ENCODE measurements at places on chromosomes 11 and 22.

DNA sequence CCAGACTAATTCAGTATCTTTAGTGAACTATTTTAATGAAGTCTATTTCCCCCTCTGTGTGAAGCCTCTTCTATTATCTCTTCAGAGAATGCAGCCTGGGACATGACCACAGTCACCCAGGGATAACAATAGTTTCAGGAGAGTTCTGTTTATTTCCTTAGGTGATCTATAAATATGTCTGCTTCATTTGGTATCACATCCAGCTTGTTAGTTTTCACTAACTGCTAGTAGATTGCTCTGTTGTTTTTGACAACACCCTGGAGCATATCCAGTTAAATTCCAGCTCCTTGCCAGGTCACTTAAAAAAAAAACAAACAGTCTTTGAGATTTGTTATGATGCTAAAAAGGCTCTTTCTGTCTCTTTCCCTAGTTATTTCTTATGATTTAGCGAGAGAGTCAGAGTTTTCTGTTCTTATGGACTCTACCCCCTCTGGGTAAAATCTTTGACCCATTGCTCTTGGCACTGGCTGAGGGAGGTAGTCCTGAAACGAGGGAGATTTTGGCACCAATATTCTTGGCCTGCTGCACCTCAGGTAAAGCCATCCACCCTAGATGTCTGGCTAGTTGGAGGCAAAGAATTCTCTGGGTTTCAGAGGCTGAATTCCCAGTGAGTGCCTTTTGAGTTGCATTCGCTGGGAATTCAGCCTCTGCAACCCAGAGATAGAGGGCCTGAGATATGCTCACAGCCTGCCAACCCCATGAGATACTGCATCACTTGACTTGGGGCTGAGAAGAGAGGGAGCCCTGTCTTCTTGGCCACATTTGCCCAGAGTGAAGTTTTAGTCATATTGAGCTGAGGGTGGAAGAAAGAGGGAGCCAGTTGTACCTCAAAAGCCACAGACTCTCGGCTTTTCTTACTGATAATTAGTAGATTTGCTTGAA, 159.1 kb downstream of the PGR start:
- DNase-seq = no peak

DNA sequence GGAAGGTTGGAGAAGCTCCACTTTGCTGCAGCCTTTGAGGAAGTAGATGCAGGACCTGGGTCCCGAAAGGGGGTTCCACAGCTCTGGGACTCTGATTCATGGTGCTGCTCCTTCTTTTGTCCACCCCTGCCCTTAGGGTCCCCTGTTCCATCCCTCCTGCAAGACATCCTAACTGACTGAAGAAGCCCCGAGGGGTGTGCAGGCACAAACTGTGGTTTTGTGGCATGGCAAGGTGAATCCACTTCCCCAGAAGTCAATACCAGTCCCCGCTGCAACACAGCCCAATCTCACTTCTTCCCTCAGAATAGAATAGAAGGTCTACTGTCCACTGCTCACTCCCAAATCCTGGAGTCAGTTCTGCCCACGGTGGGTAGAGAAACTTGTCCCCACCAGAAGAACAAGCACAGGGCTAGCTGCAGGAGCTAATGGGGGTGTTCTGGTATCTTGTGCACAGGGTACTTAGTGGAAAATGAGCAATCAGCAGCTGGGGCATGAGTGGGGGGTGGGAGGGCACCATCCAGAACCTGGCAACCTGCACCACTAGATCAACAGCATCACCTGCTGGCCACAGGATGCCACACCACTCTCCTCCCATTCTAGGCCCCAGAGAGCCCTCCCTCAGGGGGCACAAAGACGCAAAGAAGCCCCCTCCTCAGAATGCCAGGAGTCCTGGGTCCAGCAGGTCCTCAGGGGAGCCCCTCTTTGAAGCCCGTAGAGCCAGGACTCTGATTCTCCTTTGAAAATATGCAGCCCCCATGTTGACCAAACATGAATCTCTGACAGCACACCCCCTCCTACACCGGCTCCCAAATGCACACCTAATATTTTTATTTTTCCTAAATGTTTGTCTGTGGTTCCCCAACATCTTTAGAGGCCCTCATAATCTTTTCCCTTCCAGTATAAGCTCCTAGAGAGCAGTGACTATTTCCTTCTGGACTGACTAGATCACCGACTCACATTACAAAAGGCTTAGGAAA, 14.1 kb downstream of the SPATA19 start:
- no peak for DNase-seq

- no peak for DNase-seq
Measured at GRCh38 chr22:37065180-37065579, 13.6 kb downstream of the KCTD17 start.

DNA sequence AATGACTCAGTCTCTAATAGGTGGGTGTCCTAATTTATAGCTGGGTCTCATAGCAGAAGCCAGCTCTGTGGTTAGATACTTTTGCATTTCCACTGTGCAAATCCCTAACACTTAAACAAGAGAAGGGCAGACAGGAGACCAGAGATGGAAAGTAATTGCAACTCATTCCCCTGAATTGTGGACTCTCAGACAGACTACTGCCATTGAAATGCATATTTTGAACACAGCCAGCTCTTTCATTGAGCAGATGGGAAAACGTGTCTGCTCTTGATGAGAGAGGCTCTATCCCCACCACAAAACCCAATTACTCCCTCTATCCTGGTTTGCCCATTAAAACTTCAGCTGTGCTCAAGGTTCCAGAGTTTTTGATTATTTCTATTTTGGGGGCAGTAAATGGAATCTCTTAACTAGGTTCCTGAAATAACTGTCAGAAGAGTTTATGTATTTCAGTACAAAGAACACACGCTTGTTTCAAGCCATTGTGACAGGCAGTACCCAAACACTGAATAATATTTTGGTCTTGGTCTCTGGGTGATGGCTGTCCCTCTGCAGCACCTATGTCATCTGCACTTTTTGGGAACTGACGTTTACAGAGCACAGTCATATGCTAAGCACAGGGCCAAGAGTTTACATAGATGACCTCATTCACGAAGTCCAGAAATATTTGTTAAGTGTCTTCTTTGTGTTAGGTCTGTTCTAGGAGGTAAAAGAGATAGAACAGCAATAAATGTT, 41.7 kb downstream of the FAM227A start:
- DNase-seq = no peak

DNA sequence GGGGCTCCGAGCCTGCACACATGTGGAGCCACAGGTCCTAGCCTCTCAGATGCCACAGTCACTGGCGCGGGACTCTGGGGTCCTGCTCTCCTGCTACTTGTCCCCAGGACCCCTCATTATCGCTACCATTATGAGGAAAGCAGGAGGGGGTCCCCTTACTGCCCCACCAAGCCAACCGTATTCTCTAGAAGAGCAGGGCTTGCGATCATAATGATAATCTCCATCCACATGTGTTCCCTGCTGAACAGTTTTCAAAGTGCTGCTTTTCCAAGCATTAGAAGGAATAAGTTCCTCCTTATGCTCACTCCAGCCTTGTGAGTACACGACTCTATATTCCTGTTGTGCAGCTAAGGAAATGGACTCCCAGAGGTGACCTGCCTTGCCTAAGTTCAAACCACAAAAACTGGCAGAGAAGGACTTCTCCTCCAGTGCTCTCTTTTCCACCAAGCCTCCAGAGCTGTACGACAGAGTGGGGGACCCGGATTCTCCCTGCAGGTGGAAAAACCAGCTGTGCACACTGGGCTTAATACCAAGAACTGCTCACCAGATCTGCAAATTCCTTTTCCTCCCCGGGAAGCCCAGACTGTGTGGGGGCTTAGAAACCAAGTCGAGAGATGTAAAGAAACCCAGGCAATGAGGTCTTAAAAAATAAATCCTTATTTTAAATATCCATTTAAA, 92.8 kb upstream of the DRD2 start:
- no peak for DNase-seq

- no peak for DNase-seq
Measured at GRCh38 chr11:79453617-79454016, 12.8 kb upstream of the TENM4 start.

GRCh38 chr11:71112990-71113389, 139.4 kb downstream of the SHANK2 start:
- no peak for DNase-seq

DNA sequence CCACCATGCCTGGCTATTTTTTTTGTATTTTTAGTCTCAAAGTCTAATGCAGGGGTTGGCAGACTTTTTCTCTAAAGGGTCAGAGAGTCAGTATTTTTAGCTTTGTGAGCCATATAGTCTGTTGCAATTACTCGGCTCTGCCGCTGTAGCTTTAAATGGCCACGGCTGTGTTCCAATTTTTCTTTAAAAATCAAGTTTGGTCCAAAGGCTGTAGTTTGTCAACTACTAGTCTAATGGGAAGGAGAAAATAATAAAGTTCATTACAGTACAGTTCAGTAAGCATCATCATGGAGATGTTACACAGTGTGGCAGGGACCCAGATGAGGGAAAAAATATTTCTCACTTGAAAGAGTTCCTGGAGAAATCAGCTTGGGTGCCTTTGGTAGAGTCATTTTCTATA, 107.6 kb downstream of the CSNK2A3 start:
- no peak for DNase-seq

DNA sequence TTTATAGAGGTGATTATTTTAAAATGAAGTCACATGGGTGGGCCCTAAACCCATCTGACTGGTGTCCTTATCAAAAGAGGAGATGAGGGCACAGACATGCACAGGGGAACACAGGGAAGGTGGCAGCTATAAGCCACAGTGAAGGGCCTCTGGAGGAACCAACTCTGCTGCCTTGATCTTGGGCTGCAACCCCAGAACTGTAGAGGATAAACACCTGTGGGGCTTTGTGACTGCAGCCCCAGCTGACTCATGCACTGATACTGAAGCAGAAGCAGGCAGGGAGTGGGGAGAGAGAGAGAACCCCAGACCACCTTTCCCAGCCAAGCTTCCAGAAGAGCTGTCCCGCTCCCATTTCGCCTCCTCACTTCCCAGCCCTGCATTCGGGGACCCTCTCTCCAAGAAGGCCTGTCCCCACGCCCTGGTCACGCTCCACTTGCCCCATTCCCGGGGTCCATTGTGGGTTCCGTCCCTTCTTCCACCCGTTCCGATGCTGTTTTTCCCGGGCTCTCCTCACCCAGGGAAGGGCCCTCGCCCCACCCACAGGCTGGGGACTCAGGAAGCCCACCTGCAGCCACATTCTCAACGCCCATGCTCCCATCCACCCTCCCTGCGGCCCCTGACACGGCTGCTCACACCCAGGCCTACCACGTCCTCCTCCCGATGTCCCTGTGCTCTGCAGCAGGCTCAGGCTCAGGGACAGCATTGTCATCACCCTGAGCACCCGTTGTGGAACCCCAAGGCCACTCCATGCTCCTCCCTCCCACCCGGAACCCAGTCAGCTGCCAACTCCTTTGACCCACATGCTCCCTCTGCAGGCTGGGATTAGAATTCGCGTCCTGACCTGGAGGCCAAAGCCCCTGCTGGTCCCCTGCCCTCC, 90.8 kb upstream of the SHANK2 start:
- no peak for DNase-seq

DNA sequence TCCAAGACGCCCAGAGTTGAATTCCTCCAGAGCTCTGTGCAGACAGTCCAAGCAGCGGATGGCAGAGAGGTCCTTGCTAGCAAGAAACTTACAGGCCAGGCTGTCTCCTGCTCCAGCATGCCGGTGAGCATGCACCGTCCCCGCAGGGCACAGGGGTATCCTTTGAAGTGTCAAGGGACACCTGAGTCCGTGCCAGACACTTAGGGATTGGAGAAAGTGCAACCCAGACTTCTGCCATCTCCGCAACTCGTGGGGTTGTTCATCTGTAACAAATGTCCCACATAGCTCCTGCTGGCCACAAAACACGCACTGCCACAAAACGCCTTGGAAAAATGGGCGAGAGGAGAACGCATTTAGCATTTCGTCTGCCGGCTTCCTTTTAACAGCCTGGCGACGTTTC, 13.3 kb downstream of the TSPO start:
- DNase-seq = no peak

GRCh38 chr22:27558658-27559371, 242.7 kb downstream of the MN1 start:
- no peak for DNase-seq

- no peak for DNase-seq
Measured at GRCh38 chr22:18000441-18001039, 23.8 kb downstream of the MICAL3 start.

DNA sequence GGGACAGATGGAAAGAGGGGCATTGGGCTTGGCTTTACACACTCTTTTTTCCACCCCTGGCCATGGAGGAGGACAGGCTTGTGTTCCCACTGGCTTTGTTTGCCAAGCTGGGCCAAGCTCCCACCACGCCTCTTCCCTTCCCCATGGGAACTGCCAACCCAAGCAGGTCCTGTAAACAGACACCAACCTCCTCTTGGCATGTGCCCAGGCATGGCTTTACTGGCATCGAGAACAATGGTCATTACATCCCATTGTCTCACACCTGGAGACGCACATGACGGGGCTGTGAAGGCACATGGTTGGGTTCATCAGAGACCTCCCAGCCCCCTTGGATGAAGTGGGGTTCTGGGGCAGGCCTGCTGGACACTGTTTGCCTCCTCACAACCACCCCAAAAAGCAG, 11.7 kb downstream of the SEC14L3 start:
- DNase-seq = no peak

- no peak for DNase-seq
Measured at GRCh38 chr11:18731441-18731840, 5.5 kb upstream of the IGSF22 start.

GRCh38 chr11:123047947-123048293, 14.0 kb downstream of the HSPA8 start:
- no peak for DNase-seq

DNA sequence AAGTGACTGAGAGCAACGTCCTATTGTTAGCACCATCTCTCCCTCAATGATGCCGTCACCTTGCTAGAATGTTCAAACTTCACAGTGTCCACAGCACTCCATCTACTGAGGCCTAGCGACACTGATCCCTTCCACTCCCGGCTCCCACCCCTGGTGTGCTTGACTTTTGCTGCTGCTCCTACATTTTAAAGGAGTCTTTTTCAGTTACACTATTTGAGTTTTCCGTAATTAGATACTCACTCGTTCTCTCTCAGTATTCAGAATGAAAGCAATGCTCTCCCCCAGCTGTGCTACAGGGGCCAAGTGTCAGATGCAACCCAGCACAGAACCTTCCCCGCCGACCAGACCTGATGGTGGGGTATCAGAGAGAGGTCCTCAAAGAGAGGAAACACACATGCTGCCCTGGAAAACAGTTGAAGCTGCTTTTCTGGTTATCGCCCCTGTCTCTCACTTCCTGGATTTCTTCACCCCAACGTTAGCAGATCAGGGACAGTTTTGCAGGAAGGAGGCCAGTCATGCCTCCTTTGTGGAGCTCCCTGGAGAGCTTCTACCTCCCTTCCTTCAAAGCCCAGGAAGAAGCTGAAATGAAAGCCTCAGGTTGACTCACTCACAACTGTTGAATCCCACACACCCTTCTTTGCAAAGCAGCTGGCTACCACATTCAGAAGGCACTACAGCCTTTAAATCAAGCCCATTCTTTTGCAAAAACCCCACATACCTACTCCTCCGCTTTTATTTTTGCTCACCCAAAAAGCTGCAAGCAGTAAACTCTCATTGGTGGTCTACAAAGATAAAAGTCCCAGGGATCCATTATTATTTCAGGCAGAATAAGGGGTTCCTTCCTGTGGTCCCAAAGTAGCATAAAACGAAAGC, 23.5 kb downstream of the LARGE1 start:
- DNase-seq = no peak

DNA sequence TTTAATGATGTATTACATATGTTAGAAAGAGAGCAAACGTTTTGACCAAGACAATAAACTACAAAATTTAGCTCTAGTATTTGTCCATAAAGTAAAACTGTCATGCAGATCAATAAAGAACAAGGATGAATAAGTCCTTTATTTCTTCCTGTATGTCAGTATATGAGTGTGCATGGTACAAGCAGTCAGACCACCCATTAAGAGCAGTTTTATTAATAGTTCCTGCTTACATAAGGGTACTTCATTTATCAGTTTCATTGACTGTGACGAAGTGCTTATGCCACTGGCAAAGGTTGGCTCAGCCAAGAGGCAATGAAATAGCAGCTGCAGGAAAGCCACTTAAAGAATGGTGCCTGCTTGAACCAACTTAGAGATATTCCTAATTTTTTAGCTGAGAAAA, 913.0 kb upstream of the CNTN5 start:
- DNase-seq = no peak
